ENCODE measurements at places on chromosomes 2 and 18.

GRCh38 chr2:149430743-149431736, 100.7 kb downstream of the LYPD6 start:
- no peak for DNase-seq

DNA sequence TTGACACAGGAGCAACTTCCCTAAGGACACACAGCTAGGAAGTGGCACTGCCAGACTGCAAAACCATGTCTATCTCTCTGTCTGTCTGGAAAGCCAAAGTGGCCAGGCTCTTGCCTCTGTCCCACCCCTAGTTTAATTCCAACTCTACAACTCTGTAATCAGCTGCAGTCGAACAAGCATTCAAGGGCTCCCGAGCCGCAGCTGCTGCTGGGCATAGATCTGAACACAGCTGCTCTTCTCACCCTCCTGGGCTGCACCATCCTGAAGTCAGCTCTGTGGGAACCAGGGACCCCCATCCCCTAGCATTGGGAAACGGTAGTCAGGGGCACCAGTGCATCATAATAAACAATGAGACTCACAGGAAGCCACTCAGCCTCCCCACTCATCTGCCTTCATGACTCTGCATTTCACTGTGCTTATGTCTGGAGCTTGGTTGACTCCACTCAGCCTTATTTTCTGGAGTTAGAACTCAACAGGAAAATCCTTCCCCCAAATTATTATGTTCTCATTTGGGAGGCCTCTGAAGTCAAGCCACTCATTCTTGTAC, 44.4 kb upstream of the TMEM163 start:
- DNase-seq = no peak

DNA sequence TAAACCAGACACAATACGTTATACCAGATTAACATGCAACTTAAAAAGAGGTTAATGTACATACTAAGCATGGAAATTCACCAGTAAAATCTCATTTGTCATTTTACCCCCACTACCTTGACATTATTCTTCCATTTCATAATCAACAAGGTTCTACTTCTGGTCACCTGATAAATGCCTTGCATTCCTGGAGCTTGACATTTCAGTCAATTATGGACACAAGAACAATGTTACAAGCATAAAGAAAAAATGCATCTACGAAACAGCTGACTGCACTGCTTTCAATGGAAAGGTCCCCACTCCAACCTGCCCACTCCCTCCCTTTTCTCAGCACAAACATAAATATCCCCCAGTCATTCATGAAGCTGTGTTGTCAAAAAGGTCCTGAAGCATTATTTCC, 31.4 kb downstream of the ARL5A start:
- DNase-seq = no peak

DNA sequence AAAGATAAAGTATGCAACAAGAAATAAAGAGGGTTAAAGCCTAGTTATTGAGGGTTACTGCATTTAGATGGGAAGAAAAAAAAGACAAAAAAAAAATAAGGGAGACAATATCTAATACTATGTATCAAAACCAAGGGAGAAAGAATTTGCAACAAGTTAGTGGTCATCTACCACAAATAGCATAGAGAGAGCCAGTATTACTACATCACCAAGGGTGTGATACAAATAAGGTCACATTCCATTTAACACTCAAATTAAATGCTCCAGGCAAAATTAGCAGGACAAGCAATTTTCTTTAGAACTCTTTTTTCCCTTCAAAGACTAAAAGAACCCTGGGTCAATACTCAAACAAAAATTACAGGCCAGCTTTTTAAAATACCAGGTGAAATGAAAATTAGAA, 115.1 kb upstream of the GULP1 start:
- DNase-seq = no peak

- DNase-seq = no peak
Observed at GRCh38 chr18:54806526-54806925, 21.8 kb upstream of the RAB27B start.

DNA sequence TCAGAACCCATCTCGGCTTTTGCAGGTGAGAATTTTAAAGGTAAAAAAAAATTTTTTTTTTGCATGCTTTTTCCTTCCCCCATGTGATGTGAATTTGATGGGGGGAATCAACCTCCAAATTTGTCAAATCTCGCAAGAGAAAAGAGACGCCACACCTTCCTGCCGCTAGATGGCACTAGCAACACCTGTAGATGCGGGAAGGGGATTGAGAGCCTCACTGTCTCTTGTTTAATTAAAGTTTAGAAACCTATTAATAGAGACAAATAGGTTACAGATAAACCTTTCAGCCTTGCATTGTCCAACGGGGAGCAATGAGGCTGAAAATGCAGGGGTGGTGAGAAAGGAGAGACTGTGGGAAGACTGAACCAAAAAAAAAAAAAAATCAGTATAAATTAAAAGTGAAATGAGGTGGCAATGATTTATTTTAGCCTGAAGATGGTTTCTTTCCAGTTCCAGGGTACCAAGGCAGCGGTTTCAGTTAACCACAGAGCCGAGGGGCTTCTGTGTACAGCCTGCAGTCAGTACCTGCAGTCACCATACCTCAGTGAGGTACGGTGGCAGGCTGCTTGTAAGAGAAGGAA, 84.6 kb downstream of the NRP2 start:
- DNase-seq = peak; percentile 73

DNA sequence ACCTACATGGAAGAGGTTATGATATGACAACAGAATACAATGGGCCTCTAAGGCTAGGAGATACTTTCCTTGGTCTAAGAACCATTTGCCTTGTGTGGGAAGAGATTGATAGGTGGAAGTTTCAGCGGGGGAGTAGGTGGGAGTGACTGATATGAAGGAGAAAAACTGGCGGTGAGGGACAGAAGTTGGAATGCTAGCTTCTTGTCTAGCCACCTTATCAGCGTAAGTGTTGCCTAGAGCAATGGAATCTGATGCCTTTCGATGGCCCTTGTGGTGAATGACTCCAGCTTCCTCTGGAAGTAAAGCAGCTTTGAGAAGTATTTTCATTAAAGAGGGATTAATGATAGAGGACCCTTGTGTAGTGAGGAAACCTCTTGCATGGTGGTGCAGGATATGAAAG, 121.3 kb upstream of the GULP1 start:
- DNase-seq = no peak

DNA sequence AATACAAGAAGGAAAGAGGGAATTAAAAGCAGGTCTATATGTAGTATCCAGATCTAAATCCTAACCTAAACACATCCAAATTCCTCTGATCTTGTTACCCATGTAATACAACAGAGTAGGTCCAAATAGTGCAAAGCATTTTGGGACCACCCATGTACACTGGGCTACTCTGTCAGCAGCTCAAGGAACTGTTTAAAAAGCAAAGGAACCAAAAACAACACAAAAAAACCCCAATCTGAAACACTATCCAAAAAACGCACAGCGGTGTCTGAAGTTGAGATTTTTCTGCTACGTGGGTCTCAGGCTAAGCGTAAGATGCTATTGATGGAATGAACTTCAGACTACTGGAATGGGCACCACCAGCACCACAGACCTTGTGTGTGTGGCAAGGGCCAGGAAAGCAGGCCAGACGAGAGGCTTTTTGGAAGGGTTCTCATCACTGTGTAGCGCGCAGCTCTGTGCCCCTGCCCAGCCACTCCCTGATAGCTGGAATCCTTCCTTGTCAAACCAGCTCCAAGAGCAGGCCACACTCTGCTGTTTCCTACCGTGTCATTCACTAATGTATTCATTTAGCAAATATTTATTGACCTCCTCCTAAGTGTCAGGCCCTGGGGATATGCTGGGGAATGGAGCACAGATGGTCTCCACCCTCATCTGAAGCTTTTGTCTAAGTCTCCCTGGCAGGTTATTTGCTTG, 101.4 kb downstream of the COLEC12 start:
- DNase-seq = no peak

- no peak for DNase-seq
Observed at GRCh38 chr2:190304404-190304803, 15.2 kb downstream of the HIBCH start.

DNA sequence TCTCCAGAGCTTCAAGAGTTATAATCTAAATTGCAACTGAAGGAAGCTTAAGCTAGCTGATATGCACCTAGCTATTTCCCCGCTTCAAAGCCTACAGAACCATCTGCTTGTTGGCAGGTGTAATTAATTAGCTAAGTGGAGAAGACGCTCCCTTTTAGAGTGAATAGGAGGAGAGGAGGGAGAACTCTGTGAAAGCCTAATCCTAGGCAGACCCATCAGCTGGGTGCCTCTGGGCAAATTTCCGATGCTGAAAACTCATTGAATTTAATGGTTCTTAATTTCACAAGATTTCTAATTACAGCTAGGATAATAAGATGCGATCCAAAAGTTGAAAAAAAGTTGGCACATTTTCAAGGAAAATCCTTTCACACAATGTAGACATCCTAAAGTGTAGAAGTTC, 735.9 kb downstream of the ERBB4 start:
- DNase-seq = no peak
